BJ (cell line): ENCODE measurements at places on chromosomes 12 and 14. TPM values are rescaled to one million over a fixed set of nuclear protein-coding genes. Genes with fewer than 3 reads are reported as not detected.

The AQP6 gene
- not detected in 2 replicates for polyA plus RNA-seq

- no peak for DNase-seq
These were observed 12.3 kb upstream of the TMED10 start for GRCh38 chr14:75188520-75189268.

DNA sequence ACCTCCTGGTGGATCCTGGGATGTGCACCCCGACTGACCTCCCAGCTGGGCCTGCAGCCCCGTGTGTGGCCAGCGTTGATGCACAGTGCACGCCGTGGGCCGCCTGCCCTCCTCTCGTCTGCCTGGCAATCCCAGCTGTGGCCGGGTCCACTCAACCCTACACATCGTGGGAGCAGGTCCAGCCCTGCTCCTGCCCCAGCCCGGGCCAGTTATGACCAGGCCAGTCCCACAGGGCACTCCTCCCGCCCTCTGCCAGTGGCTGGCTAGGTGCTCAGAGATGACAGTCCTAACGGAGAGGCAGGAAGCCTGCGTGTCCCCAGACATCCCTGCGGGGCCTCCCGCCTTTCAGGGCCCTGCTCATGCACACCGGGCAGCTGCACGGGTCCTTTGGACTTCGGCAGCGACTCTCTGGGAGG, 10.8 kb downstream of the GALNT9 start:
- no peak for DNase-seq

DNA sequence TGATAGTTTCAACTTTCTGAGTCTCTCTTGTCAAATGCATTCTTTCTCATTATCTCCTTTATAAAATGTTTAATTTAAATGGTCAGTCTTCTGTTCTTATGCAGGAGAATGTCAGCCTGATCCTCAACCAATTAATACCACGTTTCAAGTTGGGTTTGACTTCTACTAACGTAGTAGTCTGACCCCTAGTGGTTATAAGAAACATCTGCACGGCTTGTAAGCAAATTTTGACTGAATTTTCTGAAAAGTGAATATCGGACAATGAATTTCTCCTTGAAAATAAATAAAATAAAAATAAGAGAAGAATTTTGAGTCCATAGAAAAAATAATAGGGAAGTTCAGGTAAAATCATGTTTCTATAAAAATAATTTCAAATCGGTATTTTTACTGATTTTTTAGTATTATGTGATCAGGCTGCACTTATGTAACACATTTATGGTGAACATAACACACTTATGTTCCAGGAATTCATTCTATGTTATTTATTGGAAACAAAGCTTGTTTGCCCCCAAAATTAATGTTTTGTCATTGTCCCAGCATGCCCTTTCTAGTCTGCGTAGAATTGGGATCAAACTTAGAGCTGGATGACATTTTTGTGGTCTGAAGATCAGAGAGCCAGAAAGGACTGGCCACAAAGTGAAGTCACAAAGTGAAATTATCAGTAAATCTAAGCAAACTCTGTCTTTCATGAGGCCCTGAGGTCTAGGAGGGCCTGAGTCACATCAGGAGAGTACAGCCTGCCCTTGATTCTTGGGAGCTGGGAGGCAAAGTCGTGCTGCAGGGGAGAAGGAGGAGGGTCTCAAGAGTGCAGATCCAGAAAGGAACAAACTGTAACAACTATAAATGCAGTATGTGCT, 101.2 kb upstream of the STXBP6 start:
- DNase-seq: no peak

DNA sequence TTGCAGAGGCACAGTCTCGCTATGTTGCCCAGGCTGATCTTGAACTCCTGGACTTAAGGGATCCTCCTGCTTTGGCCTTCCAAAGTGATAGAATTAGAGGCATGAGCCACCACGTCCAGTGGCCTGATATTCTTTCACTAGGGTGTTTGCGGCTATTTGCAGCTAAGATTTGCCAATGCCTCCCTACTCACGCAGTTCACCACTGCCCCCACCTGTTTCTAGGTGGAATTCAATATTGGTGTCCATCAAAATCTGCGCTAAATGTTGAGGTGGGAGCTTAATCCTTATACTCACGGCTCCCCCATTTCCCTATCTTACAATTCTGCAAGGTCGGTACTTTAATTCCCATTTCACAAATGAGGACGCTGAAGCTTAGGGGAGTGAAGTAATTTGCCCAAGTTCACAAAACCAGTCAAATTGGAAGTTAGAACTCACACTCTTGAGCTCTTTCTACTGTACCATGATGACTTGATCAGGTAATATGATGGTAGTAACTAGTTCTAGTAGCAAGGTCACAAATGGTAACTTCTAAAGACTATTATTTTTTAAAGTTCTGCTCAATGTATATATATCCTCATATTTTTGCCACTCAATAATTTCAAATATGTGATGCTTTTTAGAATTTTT, 22.1 kb upstream of the LRRC9 start:
- DNase-seq: no peak

DNA sequence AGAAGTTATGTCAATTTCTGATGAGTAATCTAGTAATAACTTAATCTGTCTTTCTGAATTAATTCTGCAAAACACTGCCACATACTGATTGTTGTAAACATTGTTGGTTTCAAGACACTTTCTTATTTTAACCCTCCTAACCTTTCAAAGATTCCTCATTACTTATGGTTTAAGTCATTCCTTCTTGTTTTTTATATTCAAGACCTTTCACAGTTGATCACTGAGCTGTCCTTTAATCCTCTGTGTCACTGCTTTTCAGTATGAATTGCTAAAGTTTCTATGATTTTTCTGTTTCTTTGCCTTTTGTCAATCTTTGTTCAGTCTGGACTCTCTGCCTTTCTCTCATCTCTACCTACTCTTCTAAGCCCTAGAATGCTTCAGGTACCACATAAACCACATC, 164.7 kb downstream of the RAD51B start:
- DNase-seq: no peak
